Stimulated activated CD8-positive, alpha-beta memory T cell treated with anti-CD3 and anti-CD28 coated beads, Interleukin-2, amount 100 ng/mL, for 1 hour (primary cell): ENCODE measurements at places on chromosomes 5 and 9.
A peak's percentile ranks its signal among the peaks of the same experiment; 100 is the strongest.

GRCh38 chr5:170405817-170406216 lies 16.6 kb upstream of the KCNMB1 start:
- no peak for DNase-seq

DNA sequence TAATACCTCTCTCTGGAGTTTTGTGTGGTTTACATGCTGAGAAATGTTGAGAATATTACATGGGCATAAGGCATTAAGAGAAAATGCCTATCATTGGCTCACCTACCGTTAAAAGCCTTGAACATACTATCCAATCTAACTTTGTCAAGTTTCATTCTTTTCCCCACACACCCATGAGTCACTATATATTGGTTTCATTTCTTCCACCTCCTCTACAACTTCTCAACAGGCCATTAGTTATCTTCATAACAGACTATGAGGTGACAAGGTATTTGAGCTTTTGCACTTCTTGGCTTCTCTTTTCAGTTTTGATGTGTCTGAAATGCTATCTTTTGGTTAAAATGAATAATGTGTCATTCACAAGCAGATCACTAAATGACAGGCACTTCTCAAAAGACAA lies 288.0 kb downstream of the KCNN2 start:
- no peak for DNase-seq

GRCh38 chr5:95725937-95726810 lies 5.0 kb upstream of the RHOBTB3 start:
- no peak for DNase-seq

GRCh38 chr5:36536616-36537005 lies 69.8 kb upstream of the SLC1A3 start:
- DNase-seq: no peak

GRCh38 chr9:88783711-88784083 lies 207.6 kb upstream of the S1PR3 start:
- DNase-seq: no peak

GRCh38 chr5:38666668-38667498 lies 110.4 kb upstream of the LIFR start:
- DNase-seq: no peak

DNA sequence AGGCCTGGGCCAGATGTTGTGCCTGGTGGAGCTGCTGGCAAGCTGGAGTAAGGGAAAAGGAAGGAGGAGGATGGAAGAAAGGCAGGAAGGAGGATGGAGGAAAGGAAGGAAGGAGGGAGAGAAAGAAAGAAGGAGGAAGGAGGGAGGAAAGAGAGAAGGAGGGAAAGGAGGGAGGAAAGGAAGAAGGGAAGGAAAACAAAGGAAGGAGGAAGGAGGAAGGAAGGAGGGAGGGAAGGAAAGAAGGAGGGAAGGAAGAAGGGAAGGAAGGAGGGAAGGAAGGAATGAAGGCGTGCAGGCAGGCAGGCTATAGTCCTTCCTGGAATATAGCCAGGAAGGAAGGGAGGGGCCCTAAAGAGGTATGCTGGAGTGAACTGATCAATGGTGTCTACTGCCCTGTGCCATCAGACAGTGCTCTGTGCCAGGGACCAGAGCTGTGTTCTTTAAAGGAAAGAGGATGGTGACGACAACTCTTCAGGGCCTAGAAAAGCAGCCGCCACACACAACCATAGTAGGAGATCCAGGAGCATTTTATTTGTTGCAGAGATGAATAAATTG lies 61.4 kb upstream of the UBTD2 start:
- DNase-seq: no peak

DNA sequence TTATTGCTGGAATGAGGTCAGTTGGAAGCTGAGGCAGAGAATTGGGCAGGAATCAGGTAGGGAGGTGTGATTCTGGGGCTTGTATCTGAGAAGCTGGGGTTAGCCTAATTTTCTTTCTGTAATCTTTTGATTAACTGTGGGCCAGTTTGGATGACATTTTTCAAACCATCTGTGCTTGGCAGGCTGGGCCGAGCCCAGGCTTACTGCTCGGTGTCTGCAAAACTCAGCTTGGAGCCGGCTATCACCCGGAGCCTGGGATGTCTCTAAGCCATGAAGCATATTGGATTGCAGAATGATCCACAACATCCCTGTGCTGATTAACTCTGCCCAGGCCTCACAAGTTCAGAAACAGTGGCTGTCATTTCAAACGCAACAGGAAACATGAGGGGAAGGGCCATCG lies 26.5 kb downstream of the KCNMB1 start:
- no peak for DNase-seq

DNA sequence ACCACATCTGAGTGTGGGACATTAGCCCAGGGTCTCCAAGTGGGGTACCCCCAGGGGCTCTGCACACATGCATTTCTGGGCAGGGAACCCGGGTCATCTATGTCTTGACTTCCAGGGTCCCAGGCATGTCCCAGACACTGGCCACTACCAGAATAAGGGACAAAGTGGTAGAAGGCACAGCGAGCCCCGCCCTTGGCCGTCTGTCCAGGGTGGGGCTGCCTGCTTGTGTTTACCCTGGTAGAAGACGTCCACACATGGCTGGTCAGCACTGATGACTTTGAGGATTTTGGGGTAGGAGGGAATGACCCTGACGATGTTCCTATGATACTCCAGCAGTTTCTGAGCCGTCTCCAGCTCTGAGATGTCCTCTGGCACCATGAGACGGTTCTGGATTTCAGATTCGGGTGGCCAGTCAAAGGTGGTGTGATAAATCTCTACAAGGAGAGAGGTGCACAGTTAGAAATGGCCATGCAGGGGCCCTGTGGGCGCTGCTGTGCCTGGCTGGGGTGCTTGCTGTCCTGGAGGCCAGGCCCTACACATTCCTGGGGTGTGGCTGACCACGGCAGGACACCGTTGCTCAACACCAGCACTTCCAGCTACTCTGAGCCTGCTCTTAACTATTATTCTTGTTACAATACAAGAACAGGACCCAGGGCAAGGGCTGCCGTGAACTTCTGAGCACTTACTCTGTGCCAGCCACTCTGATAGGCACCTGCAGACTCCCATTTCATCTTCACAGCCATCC lies 51.3 kb downstream of the AK8 start:
- DNase-seq: no peak

DNA sequence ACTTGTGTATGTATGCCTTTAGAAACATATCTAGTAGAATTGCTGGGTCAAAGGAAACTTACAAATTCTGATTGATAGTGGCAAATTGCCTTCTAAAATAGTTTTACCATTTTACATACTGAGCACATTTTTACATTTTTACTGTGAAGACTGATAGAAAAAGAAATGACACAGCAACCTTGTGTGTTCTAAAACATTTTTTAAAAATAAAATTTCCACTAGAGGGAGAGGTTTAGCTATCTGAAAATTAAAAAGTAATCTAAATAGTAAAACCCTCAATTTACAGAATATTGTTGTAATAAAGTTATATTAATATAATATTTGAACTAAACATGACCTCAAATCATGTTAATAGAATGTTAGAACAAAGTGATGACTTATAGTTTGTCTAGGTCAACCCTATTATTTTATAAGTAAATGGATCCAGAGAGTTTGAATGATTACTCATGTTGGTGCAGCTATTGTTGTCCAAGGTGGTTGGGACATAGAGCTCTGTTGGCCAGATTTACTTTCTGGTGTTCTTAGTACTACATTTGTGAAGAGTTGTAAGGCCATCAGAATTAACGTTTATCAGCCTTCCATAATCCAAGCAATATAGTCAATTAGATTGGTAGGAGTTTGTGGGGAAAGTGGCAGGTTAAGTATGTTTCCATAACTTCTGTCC lies 17.2 kb downstream of the CENPP start:
- DNase-seq: no peak

DNA sequence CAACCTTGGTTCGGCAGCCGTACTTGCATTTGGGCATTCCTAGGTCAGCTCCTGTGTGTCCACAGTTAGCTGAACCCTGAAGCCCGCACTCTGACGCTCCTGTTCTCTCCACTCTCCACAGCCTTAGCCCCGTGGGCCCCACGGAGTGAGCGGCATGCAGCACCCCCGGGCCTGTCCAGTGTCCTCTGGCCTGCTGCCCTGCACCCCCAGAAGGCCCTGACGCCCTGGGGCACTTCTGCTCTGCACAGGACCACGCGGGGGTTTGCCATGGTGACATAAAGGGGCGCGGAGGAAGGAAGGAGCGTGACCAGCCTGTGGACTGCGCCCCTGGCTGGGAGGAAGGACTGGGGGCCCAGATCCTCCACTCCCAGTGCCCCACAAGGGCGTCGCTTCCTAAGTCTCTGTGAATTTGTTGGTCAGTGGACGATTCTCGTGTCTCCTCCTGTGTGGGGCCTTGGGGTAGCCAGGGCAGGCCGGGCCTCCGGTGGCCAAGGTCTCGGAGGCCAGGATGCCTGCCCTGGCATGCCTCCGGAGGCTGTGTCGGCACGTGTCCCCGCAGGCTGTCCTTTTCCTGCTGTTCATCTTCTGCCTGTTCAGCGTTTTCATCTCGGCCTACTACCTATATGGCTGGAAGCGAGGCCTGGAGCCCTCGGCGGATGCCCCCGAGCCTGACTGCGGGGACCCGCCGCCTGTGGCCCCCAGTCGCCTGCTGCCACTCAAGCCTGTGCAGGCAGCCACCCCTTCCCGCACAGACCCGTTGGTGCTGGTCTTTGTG lies 13.0 kb downstream of the NDST1 start:
- DNase-seq: no peak

DNA sequence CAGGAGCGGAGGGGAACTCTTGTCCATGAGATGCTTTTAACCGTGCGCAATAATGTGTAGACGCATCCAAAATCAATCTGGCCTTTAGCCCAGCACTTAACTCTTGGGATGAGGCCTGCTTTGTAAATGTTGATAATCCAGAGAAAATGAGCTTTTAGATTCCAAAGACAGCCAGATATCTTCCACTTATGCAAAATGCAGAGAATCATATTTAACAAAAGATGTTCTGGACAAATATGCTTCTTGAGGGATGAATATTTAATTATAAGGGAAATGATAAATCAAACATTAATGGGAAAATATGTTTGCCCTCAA lies 5.6 kb downstream of the S1PR3 start:
- DNase-seq: no peak

DNA sequence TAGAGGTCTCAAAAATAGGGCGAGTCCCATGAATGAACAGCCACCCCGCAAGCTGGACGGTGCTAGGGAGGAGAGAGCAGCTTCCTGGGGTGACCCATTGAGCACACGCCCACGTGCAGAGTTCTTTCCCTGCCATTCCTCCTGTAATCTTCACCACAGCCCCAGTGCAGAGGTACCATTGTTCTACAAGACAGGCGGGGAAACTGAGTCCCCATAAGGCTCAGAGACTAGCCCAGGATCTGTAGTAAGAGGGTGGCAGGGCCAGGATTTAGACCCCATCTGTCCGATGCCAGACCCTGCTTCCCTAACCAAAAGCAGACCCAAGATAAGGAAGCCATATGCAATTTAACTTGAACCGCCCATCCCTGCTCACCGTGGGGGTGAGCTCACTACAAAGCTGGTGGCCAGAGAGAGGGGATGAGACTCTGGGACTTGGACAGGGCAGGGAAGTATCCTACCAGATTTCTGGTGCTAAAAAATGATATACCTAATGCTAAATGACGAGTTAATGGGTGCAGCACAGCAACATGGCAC lies 36.7 kb upstream of the ORM1 start:
- DNase-seq: no peak

GRCh38 chr9:110768886-110769285 lies 100.3 kb downstream of the MUSK start:
- DNase-seq: no peak

- no peak for DNase-seq
Measured at GRCh38 chr9:105064248-105065097, 136.5 kb upstream of the ABCA1 start.

DNA sequence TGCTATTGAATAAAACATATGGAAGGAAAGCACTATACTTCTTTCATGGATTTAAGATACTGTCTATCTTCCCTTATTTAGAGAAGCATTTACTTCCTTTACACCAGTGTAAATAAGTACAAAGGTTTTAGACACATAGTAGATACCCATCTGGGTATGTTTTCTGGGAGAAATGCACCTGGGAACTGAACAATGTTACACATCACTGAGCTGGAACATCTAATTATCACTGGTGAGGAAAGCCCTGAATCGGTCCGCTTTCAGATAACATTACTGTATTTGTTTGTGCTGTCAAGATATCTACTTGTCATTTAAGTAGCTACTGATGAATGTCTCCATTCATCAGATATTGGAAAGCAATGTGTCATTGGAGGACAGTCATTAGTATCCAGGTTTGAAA lies 964.7 kb upstream of the PTPRD start:
- DNase-seq: no peak

DNA sequence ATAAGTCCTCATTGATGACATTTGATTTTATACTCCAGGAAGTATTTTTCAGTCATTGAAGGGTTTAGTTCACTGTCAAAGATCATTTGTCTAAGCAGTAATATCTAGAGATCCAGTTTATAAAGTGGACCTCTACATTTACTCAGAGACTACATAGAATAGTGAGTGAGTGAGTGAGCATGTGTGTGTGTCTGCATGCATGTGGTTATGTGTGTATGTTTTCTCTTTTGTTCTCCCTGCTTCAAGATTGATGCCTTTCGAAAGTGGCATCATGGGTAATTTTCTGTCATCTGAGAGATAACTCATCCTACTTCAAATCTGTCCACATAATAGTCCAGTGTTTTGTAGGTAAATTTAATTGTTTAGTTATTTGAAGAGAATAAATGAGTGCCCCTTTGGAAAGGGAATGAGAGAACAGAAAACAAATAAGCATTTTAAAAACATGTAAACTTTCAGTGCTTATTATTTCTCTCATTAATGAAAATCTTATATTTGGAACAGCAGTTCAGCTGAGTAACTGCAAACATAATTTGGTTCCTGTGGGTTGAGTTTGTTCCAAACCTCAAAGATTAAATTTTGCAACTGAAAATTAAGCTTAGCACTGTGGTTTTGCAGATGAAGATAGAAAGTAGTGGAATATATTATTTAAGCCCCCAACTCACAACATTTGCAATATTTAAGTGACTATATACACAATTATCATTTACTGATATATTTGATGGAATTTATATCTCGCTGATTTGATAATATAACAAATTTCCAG lies 1295.1 kb upstream of the C9orf72 start:
- DNase-seq: no peak

- peak; percentile 12 for DNase-seq
Measured at GRCh38 chr5:150409638-150410523, 2.8 kb downstream of the CD74 start.

DNA sequence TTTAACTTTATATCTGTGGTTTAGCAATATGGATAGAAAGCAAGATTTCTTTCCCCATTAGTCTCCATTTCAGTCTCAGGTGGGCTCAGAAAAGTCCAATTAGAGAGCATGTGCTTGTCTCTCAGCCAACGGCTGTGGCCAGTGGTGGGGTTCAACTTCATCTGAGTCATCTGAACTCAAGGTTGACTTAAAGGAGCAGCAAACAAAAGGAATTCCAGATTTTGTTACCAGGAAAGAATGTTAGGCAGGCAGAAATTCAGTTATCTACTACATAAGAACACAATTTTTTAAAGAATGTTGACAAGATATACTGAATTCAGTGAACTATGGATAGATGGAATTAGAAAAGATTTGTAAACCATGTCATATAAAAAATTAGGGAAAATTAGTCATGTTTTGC lies 784.1 kb downstream of the MAT2B start:
- DNase-seq: no peak

DNA sequence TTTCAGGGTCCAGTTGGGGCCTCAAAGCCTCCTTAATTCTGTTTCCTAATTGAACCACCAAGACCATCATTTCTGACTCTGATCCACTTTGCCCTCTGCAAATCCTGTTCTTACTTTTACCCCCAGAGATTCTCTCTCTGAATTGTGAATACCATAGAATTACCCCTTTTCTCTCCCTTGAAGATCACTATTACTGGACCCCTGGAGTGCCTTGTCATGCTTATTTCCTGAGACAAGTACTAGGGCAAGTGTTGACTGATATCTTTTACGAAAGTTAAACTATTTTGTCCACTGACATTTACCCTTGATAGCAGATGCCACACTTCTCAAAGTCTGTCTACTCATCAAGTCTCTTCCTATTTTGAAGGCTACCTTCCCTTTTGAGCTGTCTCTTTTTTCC lies 246.9 kb upstream of the PTGER4 start:
- DNase-seq: no peak
